ENCODE measurements at places on chromosomes 3 and 15. TPM values are rescaled to one million over a fixed set of nuclear protein-coding genes. Genes with fewer than 3 reads are reported as not detected.

The APPL1 gene
- 16.4 TPM for total RNA-seq

The RAB27A gene
- 5.8 TPM for total RNA-seq

The FAM43A gene
- total RNA-seq: 52.8 TPM

The COL7A1 gene
- total RNA-seq: 14.9 TPM

The SLC2A2 gene
- not detected for total RNA-seq

The DUOX2 gene
- total RNA-seq: not detected

The SPATA12 gene
- total RNA-seq: not detected

The CPA3 gene
- total RNA-seq: not detected

The RAD51 gene
- total RNA-seq: 9.1 TPM

The CELF6 gene
- not detected for total RNA-seq

The CAMK1 gene
- 30.7 TPM for total RNA-seq

The CDHR4 gene
- not detected for total RNA-seq

The CRABP1 gene
- not detected for total RNA-seq

The GRIP2 gene
- total RNA-seq: under 0.01 TPM

The CKMT1A gene
- not detected for total RNA-seq

The GPR62 gene
- not detected for total RNA-seq

The CD86 gene
- not detected for total RNA-seq

The GMNC gene
- total RNA-seq: 0.18 TPM

The MST1R gene
- not detected for total RNA-seq

The TGM4 gene
- total RNA-seq: not detected

The SLC15A2 gene
- total RNA-seq: 0.18 TPM

The PRTG gene
- 5.8 TPM for total RNA-seq

The IL16 gene
- 1.1 TPM for total RNA-seq

The MCTP2 gene
- total RNA-seq: not detected

The NAALADL2 gene
- 3.8 TPM for total RNA-seq

The UROC1 gene
- not detected for total RNA-seq

The MIX23 gene
- total RNA-seq: 21.8 TPM

The CLSTN2 gene
- 4.2 TPM for total RNA-seq

The PLA2G4D gene
- not detected for total RNA-seq

The SYNPR gene
- not detected for total RNA-seq

The PPM1L gene
- total RNA-seq: 0.72 TPM

The LIPH gene
- 5.2 TPM for total RNA-seq

The MINAR1 gene
- 0.36 TPM for total RNA-seq

The CCDC33 gene
- total RNA-seq: not detected

The HTD2 gene
- total RNA-seq: 4.0 TPM

The P2RY14 gene
- not detected for total RNA-seq

The GTF2A2 gene
- total RNA-seq: 26.6 TPM

The GP5 gene
- under 0.01 TPM for total RNA-seq

The FSIP1 gene
- 0.97 TPM for total RNA-seq

The CPNE9 gene
- not detected for total RNA-seq

The CTXN2 gene
- not detected for total RNA-seq

The GAP43 gene
- total RNA-seq: not detected

The XPC gene
- total RNA-seq: 27.1 TPM

The ALDH1A2 gene
- total RNA-seq: 38.3 TPM

The CCR2 gene
- total RNA-seq: not detected

The TRIM71 gene
- total RNA-seq: not detected

The EPHA6 gene
- total RNA-seq: not detected

The PAQR9 gene
- not detected for total RNA-seq

The EDC3 gene
- total RNA-seq: 10.7 TPM
